A549 treated with RU486 at 1 μM for 4 hours (cell line): ENCODE measurements at places on chromosomes 13 and 19. TPM values are rescaled to one million over a fixed set of nuclear protein-coding genes. Genes with fewer than 3 reads are reported as not detected.

Gene PROZ
- total RNA-seq, result not detected in 5 replicates

Gene KLK3
- not detected in 5 replicates for total RNA-seq

Gene LRRC25
- total RNA-seq, result not detected in 5 replicates

Gene DMKN
- total RNA-seq, result 29.0 to 46.4 TPM (median 36.8 TPM) in 5 replicates

Gene IZUMO4
- total RNA-seq, result 0.17 to 0.66 TPM (median 0.41 TPM) in 5 replicates

Gene NR2C2AP
- 31.1 to 34.5 TPM (median 31.8 TPM) in 5 replicates for total RNA-seq

Gene SNAPC2
- total RNA-seq, result 21.4 to 29.8 TPM (median 29.5 TPM) in 5 replicates

Gene ZSCAN18
- 2.2 to 2.8 TPM (median 2.3 TPM) in 5 replicates for total RNA-seq

Gene CLEC17A
- total RNA-seq, result 0.13 TPM in 1 of 5 replicates, not detected in the others

Gene PSG2
- total RNA-seq, result not detected in 5 replicates

Gene LRRC63
- not detected in 5 replicates for total RNA-seq

Gene GPR180
- 1.2 to 3.5 TPM (median 3.3 TPM) in 5 replicates for total RNA-seq

Gene ZNF132
- total RNA-seq, result 0.09 to 0.16 TPM (median 0.12 TPM) in 4 of 5 replicates, not detected in the other

Gene PSG3
- 0.16 to 0.18 TPM in 2 of 5 replicates, not detected in the others for total RNA-seq

Gene KLF1
- total RNA-seq, result not detected in 5 replicates

Gene EDDM13
- total RNA-seq, result not detected in 5 replicates

Gene HTR2A
- not detected in 5 replicates for total RNA-seq

Gene ZNF331
- 10.9 to 14.1 TPM (median 11.8 TPM) in 5 replicates for total RNA-seq

Gene EPS8L1
- 4.6 to 5.7 TPM (median 5.2 TPM) in 5 replicates for total RNA-seq

Gene FCHO1
- total RNA-seq, result 16.6 to 20.5 TPM (median 19.1 TPM) in 5 replicates

Gene TSPAN16
- not detected in 5 replicates for total RNA-seq

Gene ZNF226
- total RNA-seq, result 19.7 to 25.5 TPM (median 22.6 TPM) in 5 replicates

Gene PCDH9
- 5.5 to 7.2 TPM (median 6.8 TPM) in 5 replicates for total RNA-seq

Gene OLFM4
- not detected in 5 replicates for total RNA-seq

Gene ASF1B
- 29.7 to 37.1 TPM (median 33.0 TPM) in 5 replicates for total RNA-seq

Gene SIN3B
- 17.1 to 25.9 TPM (median 21.9 TPM) in 5 replicates for total RNA-seq

Gene ZNF667
- not detected in 5 replicates for total RNA-seq

Gene ADGRE3
- total RNA-seq, result not detected in 5 replicates

Gene PRKCG
- 3.5 to 7.1 TPM (median 5.9 TPM) in 5 replicates for total RNA-seq

Gene HSD17B14
- total RNA-seq, result 13.4 to 17.0 TPM (median 14.8 TPM) in 5 replicates

Gene PRTN3
- total RNA-seq, result 0.26 to 0.50 TPM (median 0.34 TPM) in 4 of 5 replicates, not detected in the other

Gene ZFP28
- total RNA-seq, result 2.6 to 3.7 TPM (median 3.3 TPM) in 5 replicates

Gene GNG7
- total RNA-seq, result 0.05 to 0.14 TPM (median 0.06 TPM) in 4 of 5 replicates, not detected in the other

Gene LAIR2
- total RNA-seq, result not detected in 5 replicates

Gene MBD3L2
- total RNA-seq, result not detected in 5 replicates

Gene CCDC70
- total RNA-seq, result 0.14 TPM in 1 of 5 replicates, not detected in the others

Gene IL17D
- 0.96 to 1.5 TPM (median 1.4 TPM) in 5 replicates for total RNA-seq
